ENCODE measurements at places on chromosomes 4 and X.

DNA sequence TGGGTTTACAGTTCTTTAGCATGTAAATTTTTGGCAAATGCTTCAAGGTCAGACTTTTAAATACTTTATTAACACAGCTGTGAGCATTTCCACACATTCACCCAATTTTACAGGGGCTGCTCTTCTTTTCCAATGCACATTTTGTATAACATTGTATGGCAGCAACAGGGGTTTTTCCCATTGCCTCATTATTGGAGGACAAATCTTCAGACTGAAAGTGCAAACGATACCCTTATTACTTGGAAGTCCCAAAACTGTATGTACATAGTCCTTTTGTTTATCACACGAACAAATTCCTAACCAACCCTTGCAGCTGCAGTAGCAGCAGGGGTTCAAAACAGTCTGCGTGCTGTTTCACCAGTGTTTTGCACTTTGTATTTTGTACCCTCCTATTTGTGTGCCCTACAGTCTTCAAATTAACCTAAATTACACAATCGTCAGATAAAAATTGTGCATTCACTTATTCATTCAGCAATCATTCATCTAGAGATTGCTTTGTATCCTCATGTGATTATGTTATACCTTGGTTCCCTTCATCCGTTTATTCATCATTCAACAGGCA lies 330.7 kb upstream of the RASGEF1B start:
- DNase-seq, result no peak

GRCh38 chrX:16023790-16024734 lies 99.3 kb upstream of the GRPR start:
- DNase-seq, result no peak

- no peak for DNase-seq
Measured at GRCh38 chr4:112604589-112604988, 32.1 kb downstream of the ZGRF1 start.

- DNase-seq, result peak; percentile 77
Measured at GRCh38 chr4:54281054-54281766, 52.1 kb downstream of the PDGFRA start.

DNA sequence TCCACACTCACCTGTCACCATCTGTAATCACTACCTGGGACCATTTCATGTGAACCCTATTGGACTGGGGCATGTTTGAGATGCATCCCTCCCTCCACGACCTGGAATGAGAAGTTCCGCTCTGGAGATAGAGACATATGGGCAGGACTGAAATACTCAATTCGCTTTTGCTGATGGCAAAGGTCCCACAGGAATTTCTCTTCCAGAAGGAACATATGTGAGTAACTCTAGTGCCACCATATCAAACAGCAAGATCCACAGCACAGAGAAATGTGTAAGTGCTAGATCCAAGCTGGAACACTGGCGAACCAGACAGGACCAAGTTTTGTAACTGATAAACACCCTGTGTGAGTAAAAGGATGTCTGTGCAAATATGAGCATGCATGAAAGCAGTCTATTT lies 43.9 kb downstream of the SEL1L3 start:
- DNase-seq, result no peak

DNA sequence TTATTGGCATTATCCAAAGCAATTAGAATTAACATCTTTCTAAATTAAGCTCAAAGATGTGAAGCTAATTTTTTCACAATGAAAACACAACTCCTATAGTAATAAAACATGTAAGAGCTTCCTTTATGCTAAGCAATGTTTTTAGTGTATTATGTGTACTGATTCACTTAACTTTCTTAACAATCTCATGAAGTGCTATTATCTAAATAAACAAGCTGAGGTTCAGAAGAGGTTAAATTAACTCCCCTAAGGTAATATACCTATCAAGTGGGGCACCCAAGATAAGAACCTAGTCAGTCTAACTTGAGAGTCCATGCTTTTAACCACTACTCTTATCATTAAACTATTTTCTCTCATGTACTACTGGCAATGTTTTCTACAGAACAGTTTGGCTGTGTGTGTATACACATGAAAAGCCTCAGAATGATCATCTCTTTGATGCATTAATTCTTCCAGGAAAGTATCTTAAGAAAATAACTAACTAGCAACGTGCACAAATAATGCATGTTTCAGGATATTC lies 13.6 kb downstream of the G3BP2 start:
- no peak for DNase-seq

GRCh38 chr4:170229006-170229405 lies 139.2 kb upstream of the AADAT start:
- DNase-seq, result no peak

DNA sequence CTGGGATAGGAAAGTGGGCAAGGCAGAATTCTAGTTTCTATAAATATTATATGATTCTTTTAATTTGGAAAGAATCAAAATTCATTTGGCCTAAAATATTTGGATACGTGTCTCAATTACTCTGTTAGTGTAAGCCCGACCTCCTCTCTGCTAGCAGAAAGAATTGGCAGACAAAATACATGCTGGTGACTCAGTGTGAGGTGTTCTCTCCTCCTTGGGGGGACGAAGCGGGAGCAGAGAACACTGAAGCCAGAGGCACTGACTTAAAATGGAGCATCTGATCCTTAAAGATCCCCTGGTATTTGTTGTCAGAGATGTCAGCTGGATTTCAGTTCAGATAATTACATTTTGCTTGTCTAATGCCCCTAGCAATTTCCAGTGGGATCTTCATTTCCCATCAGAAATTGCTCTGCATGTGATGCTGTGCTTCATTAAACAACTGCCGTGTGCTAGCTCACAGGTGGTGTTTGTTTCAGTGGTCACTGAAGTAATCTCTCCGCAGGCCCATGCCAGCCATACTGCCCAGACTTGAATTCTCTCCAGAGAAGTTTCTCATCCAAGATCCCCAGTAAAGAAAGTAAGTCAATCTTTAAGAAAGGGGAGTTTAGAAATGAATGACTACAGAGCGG lies 188.7 kb upstream of the TLL1 start:
- DNase-seq, result no peak

- DNase-seq, result no peak
Measured at GRCh38 chr4:38386654-38387188, 277.3 kb upstream of the KLF3 start.

- DNase-seq, result no peak
Measured at GRCh38 chrX:110086916-110087484, 84.1 kb downstream of the TMEM164 start.

DNA sequence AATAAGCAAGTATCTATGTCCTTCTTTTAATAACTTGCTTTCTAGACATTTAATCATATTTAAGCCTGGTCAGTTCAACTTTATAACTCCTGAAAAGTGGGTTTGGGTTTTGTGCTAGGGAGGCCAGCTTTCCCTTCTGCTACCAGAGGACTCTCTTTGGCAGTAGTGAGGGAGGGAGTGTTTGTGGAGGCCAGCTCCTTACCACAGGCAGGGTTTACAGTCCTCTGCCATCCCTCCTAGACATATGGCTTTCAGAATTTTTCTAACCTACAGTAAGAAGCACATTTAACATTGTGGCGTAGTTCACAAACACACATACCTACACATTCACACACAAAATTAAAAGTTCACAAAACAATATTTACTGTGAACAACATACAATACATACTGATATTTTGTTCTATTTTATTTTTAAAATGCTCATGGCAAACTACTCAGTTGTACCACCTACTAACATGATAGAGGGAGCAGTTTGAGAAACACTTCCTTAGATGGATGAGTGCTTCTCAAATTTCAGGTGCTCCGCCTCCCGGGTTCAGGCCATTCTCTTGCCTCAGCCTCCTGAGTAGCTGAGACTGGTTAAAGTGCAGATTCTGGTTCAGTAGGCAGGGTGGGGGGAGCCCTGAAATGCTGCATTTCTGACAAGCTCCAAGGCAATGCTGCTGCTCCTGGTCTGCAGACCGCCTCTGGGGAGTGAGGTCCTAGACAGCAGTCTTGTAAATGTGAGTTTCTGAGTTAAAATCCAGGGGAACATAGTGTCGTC lies 86.7 kb downstream of the PTTG2 start:
- DNase-seq, result no peak

GRCh38 chr4:5024673-5025072 lies 5.4 kb upstream of the CYTL1 start:
- no peak for DNase-seq

GRCh38 chr4:147370881-147371280 lies 110.0 kb upstream of the EDNRA start:
- no peak for DNase-seq

DNA sequence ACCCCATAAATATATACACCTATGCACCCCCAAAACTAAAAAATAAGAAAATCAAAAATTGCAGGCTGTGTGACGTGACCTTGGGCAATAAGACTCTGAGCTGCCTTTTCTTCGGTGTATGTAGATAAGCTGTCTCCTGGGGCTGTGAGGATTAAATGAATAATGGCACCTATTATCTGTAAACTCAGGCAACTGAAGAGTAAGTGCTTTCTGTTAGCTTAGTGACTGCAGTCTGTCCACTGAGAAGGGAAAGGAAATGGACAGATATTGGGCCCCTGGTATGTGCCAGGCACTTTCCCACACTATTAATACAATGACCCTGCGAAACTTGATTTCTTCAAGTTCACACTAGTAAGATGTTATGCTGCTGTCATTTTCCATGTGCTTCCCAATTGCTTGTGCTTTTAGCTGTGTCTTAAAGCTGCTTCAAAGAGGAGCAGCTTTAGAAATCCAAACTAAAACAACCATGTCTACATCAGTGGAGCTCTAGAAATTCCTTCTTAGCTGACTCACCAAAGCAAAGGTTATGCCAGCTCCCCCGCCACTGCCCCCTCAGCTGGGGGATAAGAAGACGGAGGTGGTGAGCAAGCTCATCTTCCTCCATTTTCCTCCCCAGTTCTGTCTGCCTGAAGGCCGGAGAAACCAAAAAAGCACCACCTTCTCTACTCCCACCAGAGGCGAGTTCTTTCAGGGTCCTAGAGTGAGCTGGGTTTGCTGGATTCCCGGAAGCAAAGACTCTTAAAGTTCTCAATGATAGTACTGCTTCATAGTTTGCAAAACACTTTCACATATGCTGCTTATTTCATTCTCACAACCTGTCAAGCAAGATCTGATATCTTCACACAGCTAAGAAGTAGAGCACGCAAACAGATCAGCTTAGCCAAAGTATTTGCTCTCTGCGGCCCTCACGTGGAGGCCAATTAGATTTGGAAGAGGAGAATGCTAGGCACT lies 8.8 kb upstream of the DGAT2L6 start:
- no peak for DNase-seq

GRCh38 chrX:22338740-22339139 lies 66.0 kb downstream of the CBLL2 start:
- DNase-seq, result no peak

GRCh38 chrX:13271511-13271910 lies 48.3 kb downstream of the ATXN3L start:
- no peak for DNase-seq

DNA sequence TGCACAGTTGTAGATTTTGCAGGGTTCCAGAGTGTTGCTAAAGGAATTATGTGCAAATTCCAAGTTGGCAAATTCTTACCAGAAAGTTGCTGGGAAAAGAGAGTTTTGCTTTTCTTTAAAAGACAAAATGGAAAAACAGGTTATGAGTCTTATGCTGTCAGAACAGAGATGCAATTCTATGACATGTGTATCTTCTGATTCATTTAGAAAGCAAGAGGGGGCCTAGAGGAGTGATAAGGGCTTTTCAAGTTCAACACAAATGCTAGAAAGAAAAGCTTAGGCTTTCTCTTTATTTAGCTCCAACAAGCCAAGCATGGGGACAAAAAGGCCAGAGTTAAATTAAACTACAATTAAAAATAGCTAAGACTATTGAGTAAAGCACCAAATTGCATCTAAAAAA lies 72.4 kb upstream of the GATB start:
- no peak for DNase-seq

DNA sequence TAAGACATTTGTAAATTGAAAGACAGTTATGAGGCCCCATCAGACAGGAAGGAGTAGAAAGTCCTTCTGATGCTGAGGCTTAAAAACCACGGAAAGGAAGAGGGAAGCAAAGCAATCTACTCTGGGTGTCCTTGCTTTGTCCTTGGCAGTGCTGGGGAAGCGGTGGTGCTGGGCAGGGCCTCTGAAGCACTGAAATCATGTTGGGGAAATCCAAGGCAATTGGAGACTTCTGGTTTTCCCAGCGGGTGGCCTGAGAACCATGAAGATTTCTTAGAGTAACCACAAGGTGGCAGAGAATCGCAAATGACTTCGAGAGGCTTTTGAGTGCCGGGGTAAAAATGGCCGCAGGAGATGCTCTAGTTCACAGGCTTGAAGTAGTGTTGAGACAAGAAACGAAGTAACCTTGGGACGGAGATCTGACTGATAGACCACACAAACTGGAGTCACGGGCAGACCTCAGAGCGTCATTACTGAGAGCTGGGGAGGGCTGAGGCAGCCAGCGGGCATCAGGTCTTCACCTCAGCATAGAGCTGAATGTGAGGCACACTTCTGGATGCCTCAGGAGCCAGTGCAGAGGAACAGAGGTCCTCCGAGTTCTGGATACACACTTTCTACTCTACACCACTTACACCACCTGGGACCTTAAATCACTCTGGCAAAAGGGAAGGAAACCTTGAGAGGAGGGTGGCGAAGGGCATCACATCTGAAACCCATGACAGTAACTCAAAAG lies 130.7 kb upstream of the GPRIN3 start:
- DNase-seq, result no peak

- DNase-seq, result no peak
Measured at GRCh38 chr4:140004922-140005627, 148.9 kb downstream of the MAML3 start.

DNA sequence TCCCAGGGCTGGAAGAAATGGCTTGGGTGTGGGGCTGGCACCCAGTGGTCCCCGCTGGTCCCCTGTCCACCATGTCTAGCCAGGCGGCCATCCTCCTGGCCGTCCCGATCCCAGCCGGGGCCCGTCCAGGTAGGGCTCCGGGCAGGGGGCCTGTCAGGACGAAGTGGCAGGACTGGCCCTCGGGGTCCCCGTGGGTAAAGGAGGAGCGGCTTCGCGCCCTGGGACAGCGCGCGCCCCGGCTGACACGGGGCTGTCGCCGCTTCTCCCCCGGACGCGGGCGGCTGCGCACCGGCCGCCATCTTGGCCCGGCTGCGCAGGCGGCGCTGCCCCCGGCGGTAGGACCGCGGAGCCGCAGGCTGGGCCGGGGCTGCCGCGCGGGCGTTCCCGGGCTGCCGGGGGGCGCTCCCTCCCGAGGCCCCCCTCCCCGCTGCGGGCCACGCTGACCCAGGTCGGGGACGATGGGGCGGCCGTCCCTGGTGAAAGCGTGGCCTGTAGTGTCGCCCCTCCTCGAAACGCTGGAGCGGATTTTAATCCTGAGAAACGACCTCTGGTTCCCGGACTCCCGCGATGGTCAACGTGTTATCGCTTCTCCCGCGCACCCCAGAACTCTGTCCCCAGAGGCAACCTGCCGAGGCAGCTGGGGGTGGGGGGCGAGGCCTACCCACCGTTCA lies 60.4 kb upstream of the BCOR start:
- peak; percentile 59 for DNase-seq

Data from right lobe of liver (tissue), 6 donors.